ENCODE measurements at places on chromosomes 1 and 21. TPM values are rescaled to one million over a fixed set of nuclear protein-coding genes. Genes with fewer than 3 reads are reported as not detected.

DDOST gene
- 104 TPM for total RNA-seq

HRNR gene
- not detected for total RNA-seq

EPHA10 gene
- 0.03 TPM for total RNA-seq

TRIM17 gene
- not detected for total RNA-seq

SLC25A44 gene
- 25.4 TPM for total RNA-seq

KCNA2 gene
- 0.03 TPM for total RNA-seq

OPTC gene
- total RNA-seq = not detected

DNA sequence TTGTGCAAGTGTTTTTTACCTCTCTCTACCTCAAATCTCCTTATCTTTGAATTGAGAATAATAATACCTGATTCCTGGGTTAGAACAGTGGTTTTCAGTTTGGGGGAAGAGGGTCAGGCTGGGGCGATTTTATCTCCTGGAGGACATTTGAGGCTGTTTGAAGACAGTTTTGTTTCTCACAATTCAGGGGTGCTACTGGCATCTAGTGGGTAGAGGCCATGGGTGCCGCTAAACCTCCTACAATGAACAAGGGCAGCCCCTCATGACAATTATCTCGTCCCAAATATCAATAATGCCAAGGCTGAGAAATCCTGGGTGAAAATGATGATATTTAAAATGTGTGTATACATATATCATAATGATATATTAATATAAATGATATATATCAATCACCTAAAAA is 139.1 kb upstream of the USH2A start:
- DNase-seq = no peak

DNA sequence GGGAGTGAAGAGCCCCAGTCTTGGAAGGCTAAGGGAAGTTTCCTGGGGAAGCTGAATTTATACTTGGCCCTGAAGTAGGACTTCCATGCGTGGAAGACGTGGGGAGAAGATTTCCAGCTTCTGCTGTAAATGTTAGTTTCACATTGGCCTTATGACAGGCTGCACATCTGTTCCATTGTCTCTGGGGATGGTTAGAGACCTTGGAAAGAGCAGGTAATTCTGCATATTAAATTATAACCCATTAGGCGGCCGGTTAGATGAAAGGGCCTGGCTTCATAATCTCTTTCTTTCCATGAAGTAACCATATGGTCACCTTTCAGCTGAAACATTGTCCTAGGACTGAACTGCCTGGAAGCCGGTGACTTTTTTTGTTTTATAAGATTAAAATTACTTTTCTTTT is 37.5 kb downstream of the DPT start:
- no peak for DNase-seq

- no peak for DNase-seq
Observed at GRCh38 chr1:19081218-19081893, 124.9 kb upstream of the IFFO2 start.

DNA sequence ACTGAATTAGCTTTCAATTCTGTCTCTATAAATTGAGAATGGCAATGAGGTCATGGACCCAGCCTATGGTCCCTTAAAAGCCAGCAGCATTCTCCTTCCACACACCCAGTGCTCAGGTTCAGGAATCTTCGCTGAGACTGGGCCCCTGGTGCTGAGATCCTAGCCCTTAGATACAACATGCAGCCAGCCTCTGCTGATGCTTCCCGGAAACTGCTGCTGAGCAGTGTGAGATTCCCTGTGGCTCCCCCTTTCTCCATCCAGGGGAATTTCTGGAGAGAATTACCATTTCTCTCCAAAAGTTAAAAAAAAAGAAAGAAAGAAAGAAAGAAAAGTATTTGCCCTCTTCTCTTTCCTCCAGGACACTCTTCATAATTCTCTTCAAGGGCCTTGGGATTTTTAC is 31.7 kb upstream of the RALGPS2 start:
- no peak for DNase-seq

DNA sequence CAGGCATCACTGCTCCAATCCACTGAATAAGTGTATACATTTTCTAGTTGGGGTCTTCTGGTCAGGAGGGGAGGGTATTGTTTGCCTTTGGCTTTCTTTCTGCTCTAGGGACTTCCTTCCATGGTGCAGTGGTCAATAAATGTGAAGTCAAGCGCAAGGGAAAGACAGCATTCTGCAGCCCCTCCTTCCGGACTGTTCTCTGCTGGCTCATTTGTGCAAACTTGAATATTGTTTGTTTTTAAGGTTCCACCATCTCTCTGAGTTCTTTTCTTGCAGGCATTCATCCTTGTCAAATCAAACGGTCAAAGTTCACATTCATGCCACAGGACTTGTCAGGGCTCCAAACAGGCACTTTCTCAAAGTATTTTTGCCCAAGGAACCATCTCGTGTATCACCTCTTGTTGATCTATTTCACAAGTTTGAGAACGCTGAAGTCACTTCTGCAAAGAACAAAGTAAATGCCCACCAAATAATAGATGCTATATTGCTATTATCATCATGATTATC is 205.6 kb upstream of the KAZN start:
- no peak for DNase-seq

GRCh38 chr21:39429445-39429844 is 16.1 kb downstream of the LCA5L start:
- no peak for DNase-seq

- no peak for DNase-seq
Observed at GRCh38 chr1:1179346-1179982, 5.8 kb downstream of the TTLL10 start.

DNA sequence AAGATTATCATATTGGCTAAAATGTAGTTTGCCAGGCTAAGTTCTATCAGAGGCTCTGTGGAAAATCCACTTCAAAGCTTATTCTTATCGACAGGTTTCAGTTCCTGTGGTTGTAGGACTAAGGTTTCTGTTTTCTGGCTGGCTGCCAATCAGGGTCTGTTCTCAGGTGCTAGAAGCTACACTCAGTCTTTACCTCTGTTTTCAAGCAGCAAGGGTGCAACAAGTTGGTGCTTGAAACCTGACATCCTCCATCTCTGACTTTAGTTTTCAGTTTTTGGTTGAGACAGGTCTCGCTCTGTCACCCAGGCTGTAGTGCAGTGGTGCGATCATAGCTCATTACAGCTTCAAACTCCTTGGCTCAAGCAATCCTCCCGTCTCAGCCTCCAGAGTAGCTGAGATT is 15.3 kb upstream of the TMCO2 start:
- no peak for DNase-seq

DNA sequence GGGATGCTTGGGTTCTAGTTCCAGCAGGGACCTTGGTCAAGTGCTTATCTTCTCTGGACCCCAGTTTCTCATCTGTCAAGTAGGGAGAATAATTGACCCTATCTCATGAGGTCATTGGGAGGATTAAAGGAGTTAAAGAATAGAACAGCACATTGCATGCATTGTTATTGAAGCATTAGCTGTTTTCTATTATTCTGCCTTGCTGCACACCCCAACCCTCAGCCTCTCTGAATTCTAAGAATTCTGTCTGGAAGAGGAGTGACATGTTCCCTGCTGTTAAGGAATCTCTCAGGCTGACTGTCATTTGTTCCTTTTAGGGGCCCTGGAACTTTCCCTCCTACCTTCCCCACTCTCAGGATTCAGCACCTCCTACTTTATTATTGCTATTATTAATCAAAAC is 73.9 kb downstream of the NENF start:
- DNase-seq = no peak

DNA sequence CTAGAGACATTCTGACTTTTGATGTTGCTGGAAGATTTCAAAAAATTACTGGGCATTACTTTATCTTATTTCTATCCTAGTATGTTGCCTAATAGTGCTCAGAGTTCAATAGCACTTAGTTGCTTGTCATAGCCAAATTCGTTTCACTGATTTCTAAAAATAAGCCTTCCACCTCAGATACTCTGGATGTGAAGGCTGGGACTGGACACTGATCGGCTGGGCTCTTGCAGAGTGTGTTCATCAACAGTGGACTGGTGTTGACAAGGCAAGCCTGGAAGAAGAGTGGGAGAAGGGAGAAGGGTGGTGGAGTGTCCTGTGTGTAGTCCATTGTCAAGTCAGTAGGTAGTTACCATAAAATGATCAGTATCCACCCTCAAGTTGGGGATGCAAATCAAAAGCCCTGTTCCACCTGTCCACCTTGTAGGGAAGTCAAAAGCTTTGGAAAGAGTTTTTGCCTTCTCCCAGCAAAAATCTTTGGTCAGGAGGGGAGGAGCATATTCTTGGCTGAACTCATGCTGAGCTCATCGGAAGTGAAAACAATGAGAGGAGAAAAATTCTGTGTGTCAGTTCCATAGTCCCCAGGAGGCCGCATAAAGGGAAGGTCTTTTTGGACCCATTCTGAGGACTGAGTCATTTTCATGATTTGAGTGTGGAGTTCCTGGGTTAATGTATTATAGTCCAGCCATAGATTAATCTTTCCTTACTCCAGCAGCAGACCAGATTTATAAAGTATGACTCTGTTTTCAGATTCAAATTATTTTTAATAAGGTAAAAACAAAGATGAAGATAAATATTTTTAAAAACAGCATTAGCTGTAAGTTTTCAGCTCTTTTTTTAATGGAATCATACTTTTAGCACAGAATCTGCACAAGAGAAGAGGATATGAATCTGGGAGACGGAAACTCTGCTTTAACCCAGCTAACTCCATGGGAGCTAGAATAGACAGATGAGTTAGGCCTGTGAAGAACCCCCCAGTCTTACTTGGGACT is 99.5 kb upstream of the BMP8A start:
- no peak for DNase-seq

- no peak for DNase-seq
Observed at GRCh38 chr1:200556002-200556401, 64.5 kb downstream of the KIF14 start.

- DNase-seq = no peak
Observed at GRCh38 chr21:36202726-36203602, 46.3 kb downstream of the DOP1B start.

DNA sequence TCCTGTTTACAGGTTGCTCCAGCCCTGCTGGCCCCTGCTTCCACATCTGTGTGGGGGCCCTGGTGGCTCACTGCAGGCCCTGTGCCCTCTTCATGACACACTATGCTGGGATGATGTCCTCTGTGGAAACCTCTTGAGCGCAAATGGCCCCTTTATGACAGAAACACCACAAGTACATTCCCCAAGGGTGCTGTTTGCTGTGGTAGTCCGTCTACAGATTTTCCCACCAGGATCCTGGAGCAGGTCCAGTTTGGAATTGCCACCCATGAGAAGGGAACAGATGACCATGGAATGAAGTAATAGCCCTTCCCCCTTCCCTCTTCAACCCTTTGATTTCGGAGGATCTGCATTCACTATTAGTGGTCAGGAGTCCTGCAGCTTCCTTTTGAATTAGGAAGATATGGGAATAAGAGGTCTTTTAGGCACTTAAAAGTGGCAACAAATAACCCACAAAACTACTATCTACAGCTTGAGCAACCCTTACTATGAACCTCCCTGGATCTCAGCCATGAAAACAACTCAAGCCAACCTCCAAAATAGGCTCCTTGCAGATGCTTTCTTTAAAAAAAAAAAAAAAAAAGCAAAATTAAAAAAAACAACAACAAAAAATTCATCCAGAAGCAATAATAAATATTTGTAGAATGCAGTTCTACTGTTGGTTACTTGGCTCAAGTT is 121.9 kb upstream of the TSPAN2 start:
- no peak for DNase-seq

- no peak for DNase-seq
Observed at GRCh38 chr21:16198546-16198945, 468.8 kb downstream of the USP25 start.

DNA sequence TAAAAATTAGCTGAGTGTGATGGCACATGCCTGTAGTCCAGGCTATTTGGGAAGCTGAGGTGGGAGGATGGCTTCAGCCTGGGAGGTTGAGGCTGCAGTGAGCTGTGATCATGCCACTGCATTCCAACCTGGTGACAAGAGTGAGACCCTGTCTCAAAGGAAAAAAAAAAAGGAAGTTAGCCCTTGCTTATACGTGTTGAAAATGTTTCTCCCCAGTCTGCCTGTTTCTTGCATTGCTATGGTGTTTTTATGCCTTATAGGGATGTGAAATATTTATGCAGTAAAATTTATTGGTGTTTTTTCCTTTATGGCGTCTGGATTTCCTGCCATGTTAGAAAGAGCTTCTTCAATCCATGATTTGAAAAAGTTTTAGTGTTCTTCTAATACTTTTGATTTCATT is 3.6 kb upstream of the RERE start:
- no peak for DNase-seq

DNA sequence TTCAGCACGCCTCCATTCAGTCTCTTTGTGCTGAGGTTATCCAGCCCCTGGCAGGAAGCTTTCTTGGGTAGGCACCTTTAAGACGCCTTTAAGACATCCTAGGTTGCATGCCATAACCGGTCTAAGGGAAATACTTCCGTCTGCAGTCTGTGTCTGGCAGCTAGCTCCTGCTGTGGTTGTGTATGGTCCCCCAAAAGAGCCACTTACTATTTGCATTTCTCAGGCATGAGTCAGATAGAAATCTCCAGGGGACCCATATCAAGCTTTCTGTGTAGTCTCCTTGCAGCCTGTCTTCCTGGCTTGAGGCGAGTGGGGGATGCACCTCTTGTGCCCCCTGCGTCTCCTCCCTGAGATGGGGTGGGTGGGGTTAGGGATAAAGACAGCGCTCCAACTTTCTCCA is 10.0 kb upstream of the RYR2 start:
- DNase-seq = no peak

DNA sequence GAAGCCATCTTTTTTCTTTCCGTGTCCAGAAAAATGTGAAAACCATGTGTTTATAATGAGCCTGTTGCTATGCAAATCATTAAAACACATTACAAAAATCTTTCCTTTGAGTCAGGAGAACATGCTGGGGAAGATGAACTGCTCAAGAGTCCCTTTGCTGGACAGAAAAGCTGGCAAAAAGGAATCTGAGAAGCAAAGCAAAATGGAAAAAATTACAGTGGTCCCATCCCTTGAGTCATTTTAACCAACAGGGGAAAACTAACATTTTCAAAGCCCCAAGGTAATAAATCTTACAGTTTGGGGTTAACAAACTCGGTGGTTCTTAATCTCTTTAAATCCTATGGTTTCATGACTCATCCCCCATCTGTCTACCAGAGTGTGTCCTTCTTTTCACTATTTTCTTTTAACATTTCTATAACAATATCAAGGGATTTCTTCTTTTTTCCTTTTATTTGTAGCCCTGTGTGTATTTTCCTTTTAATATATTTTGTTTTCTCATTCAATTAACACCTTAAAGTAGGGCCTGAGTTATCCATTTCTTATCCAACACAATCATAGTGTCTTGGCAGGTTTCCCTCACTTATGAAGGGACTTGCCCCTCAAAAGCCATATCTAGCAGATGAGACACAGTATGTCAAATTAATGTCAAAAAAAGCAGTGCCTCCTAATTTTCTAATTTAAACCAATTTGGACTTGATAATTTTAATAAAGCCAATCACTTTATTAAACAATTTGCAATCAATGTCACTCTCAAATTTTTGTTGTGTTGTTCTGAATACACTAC is 105.4 kb downstream of the PTPN14 start:
- no peak for DNase-seq

DNA sequence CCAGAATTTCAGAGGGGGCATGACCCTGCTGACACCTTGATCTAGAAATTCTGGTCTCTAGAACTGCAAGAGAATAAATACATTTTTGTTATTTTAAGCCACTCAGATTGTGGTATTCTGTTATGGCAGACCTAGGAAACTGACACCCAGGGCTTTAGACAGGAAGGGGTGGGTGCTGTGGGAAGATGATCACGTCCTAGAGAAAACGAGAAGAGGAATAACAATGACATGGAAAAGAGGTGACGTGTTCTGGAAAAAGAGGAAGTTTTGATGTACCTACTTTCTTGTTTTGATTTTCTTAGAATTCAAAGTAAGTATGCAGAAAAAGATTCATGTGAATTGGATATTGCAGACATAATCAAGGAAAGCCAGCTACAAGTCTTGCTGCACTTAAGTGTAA is 232.9 kb upstream of the RUNX1 start:
- no peak for DNase-seq

GRCh38 chr1:201703621-201704438 is 125.1 kb upstream of the IPO9 start:
- DNase-seq = peak; percentile 70

- no peak for DNase-seq
Observed at GRCh38 chr1:184932319-184932718, 42.0 kb downstream of the NIBAN1 start.

Measured in left lobe of liver (tissue), 2 donors.